Stimulated activated CD4-positive, alpha-beta T cell treated with anti-CD3 and anti-CD28 coated beads, Interleukin-15, amount 100 ng/mL, for 1 hour (primary cell): ENCODE measurements at places on chromosomes 5 and 9.

- DNase-seq: no peak
These were observed 181.9 kb upstream of the TBCA start for GRCh38 chr5:77957931-77958521.

- DNase-seq: no peak
These were observed 48.9 kb upstream of the CLPTM1L start for GRCh38 chr5:1393571-1394501.

DNA sequence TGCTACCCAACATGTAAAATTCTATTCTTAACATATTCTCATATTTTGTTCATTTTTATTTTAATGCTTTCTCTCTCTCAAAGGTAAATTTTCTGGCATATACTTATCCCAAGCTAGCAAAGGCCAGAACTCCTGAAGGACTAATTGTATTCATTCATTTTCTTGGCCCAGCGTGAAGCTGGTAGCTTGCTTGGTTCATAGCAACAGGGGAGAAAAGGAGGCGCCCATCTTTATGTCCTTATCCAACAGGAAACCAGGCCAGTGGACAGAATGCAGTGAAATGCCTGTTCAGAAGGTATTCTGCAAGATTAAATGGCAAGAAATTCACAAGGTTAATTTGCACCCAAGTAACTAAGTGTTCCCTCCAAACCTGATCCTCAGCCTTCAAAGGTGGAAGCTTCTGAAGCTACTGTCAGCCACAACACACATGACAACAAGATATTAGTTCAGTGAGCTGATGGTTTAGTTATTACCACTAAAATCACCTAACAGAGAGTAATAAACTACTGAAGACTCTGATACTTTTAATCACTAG, 5.6 kb downstream of the EFNA5 start:
- DNase-seq: no peak

- DNase-seq: no peak
These were observed 68.7 kb upstream of the ZNF618 start for GRCh38 chr9:113807173-113808061.

GRCh38 chr9:131358556-131358955, 35.3 kb upstream of the PRRC2B start:
- DNase-seq: no peak

DNA sequence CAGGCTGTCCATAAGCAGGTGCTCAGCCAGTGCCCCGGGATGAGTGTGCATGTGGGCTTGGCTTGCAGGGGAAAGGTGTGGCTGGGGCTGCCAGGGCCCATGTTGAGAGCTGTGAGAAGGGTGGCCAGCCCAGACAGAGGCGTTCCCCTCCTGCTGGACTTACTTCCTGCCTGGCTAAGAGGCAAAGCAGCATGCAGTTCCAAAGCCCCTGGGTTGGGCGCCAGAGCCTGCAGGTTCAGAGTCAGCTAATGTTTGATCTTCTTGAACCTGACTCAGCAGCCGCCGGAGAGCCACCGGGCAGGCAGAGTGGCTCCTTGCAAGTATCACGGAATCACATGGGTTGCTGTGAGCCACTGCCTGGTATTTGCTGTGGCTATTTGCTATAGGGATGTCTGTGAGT, 168.4 kb upstream of the MAP1B start:
- no peak for DNase-seq

GRCh38 chr5:178507151-178507932, 82.9 kb downstream of the COL23A1 start:
- DNase-seq: no peak

- no peak for DNase-seq
These were observed 3.6 kb upstream of the OTP start for GRCh38 chr5:77641963-77642737.

DNA sequence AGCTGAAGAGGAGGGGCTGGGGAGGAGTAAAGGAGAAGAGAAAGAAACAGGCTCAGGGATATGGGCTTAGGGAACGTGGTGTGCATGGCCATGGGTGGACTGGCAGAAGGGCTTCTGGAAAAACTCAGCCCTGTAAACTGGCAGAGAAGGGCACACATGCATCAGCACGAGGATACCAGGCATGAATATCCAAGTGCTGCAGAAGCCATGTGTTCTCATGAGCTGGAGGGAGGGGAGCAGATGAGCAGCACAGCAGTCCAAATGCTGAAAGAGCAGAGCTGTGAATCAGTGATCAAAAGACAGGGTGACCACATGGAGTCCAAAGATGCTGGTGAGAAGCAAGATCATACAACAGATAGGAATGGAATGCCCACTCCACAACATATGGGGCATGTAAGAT, 72.3 kb downstream of the SEMA5A start:
- DNase-seq: no peak

GRCh38 chr9:130051855-130052254, 1.9 kb upstream of the GPR107 start:
- DNase-seq: no peak

GRCh38 chr9:35832814-35833213, 3.8 kb downstream of the TMEM8B start:
- no peak for DNase-seq

DNA sequence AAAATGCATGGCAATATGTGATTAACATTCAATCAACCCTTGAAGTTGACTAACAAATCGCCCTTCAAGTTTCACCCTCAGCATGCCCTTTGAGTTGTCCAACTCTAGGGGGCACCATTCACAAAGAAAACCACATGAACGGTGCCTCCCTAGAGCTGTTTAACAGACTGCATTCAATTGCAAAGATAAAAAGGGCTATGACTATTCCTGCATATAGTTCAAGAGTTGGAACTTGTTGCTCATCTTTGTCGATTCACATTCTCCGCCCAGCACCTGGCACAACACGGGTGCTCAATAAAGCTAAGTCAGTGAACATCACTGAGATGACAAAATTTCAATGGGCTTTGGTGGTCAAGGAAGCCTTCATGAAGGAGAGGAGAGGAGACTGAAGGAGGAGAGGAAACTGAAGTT, 69.6 kb upstream of the SLC30A5 start:
- no peak for DNase-seq

- DNase-seq: no peak
These were observed 6.7 kb downstream of the IRX4 start for GRCh38 chr5:1875843-1876659.

GRCh38 chr5:55062039-55062779, 38.2 kb downstream of the GZMK start:
- no peak for DNase-seq

DNA sequence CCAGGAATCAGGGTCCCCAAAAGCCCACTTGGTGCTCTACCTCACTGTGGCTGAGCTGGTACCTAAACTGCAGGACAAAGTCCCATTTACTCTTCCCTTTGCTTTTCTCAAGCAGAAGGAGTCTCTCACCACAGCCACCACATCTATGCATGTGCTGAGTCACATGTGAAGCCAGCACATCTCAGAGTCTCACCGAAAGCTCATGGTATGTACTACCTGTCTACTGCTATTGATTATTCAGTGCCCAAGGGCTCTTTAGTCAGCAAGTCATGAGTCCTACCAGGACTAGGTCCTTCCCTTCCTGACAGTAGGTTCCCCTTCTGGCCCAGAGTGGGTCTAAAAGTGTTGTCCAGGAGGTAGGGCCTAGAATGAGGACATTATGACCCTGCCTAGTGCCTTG, 130.7 kb upstream of the NTRK2 start:
- no peak for DNase-seq

- no peak for DNase-seq
These were observed 34.7 kb downstream of the LMNB1 start for GRCh38 chr5:126811515-126812198.

DNA sequence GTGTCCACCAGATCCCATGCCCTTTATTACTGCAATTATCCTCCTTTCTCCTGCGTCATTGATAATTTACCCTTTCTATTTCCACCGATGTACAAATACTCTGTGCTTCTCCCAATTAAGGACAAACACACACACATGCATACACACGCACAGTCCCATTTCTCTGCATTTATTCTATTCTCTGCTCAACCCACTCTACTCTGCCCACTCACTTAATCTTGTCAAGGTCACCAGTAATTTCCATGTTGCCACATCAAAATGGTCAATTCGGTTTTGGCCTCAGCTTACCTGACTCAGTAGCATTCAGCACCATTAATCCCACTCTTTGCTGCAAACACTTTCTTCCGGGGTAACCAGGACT, 14.6 kb upstream of the STRBP start:
- no peak for DNase-seq

- no peak for DNase-seq
These were observed 440.6 kb upstream of the PAPPA start for GRCh38 chr9:115712981-115713380.

GRCh38 chr5:139745132-139745799, 50.3 kb upstream of the PSD2 start:
- DNase-seq: no peak
